ENCODE measurements at places on chromosomes 3 and 15.

- DNase-seq = no peak
Measured at GRCh38 chr15:65072027-65072426, 4.2 kb upstream of the RASL12 start.

- DNase-seq = no peak
Measured at GRCh38 chr3:72145506-72146380, 360.8 kb upstream of the PROK2 start.

DNA sequence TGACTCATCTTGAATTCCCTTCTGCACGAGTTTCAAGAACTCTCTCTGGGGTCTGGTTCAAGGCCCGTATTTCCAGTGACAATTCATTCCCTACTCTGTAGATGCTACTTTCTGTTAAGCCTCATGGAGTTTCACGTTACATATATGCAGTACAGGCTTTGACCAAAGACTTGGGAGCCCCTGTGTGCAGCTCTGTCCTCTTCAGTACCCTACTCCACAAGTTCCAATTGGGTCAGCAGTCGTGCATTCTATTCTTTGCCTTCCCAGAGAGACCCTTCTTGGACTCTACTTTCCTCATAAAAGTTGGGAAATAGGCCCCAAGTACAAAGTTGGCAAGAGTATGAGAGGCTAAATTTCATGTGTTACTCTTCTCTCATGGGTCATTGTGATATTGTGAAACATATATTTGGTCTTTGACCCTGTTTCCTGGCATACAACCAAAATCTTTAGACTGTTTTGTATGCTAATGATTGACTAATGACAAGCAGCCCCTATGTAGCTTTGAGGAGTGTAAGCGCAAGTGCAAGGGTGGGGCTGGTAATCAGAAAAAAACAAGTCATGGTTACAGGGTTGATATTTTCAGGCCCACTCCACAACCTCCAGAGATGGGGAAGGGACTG lies 15.0 kb upstream of the CCDC50 start:
- DNase-seq = no peak

- no peak for DNase-seq
Measured at GRCh38 chr3:12049675-12050074, 45.5 kb downstream of the SYN2 start.

DNA sequence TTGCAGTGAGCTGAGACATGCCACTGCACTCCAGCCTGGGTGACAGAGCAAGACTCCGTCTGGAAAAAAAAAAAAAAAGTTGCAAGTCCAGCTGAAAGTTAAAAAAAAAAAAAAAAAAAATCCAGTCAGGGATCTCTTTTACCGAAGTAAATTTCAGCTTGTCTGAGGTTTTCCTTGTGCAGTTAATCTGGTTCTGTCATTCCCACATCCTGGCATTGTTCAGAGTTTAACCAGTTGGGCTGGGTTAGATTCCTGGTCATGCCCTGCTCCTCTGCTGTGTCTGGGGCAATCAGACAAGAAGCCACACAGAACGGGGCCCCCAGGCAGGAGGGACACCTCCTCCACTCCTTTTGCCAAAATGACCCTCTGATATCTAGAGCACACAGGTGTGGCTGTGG lies 84.1 kb upstream of the KLHL25 start:
- no peak for DNase-seq

GRCh38 chr3:127407026-127407939 lies 119.4 kb upstream of the PRR20G start:
- no peak for DNase-seq

- DNase-seq = no peak
Measured at GRCh38 chr3:66253790-66254620, 33.2 kb downstream of the SLC25A26 start.

GRCh38 chr3:112357930-112358780 lies 25.2 kb downstream of the CD200 start:
- no peak for DNase-seq

All from activated gamma-delta T cell (primary cell).